ENCODE measurements at places on chromosomes 2 and 18. TPM values are rescaled to one million over a fixed set of nuclear protein-coding genes. Genes with fewer than 3 reads are reported as not detected.

The HOXD8 gene
- not detected for total RNA-seq

The HOXD13 gene
- not detected for total RNA-seq

The FNDC4 gene
- 0.38 TPM for total RNA-seq

The SAG gene
- total RNA-seq, result 0.27 TPM

The ATP8B1 gene
- not detected for total RNA-seq

The MOGAT1 gene
- total RNA-seq, result not detected

The ANKRD30BL gene
- not detected for total RNA-seq

The COLEC11 gene
- total RNA-seq, result 0.31 TPM

The MSGN1 gene
- not detected for total RNA-seq

The SPATS2L gene
- total RNA-seq, result 28.8 TPM

The OSR1 gene
- not detected for total RNA-seq

Measured in activated CD4-positive, alpha-beta memory T cell treated with anti-CD3 and anti-CD28 coated beads for 36 hours (primary cell).